ENCODE measurements at places on chromosomes 1 and 21.

DNA sequence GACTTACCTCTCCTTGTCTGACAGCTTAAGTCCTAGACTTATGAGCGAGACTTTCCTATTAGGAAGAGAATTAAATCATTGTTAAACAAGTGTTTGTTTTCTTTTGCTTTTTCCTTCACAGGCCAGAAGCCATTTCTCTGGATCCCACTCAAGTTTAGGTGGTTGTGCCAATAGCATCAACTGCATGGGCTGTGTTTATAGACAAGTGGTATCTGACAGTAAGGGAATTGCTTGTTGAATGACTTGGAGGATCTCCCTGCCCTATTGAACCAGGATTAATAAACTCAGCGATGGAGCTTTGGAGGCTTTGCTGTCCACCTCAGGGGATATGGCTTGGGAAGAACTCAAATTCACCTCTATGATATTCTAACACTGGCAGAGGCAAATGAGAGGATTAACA is 43.7 kb downstream of the UTP25 start:
- DNase-seq = no peak

DNA sequence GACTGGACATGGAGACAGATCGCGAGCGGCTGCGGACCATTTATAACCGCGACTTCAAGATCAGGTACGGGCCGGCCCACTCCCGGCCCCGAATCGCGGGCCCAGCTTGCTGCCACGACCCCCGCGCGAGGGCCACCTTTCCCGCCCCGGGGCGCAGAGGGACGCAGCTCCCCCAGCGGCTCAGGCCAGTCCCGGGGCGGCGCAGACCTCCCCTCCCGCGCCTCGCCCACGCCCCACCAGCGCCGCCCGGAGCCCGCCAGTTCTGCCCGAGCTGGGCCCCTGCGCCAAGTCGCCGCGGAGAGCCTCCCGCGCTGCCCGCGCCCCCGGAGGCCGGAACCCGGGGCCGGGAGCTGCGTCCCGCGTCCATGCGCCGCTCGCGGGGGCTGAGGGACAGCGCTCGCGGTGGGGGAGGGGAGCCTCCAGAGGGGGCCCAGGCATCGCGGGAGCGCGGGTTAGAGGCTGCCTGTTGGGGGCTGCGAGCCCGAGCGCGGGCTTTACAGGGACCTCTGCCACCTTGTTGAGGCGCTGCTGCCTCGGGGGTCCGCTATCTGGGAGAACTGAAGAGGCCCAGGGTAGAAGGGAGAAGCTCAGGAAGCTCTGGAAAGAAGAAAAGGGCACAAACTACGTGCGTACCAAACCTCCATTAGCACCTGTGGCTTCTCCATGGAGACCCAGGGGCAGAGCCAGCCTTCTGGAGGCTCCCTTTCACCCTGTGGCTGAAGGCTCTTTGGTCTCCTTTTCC is 698 bp downstream of the MOV10 start:
- DNase-seq = no peak

DNA sequence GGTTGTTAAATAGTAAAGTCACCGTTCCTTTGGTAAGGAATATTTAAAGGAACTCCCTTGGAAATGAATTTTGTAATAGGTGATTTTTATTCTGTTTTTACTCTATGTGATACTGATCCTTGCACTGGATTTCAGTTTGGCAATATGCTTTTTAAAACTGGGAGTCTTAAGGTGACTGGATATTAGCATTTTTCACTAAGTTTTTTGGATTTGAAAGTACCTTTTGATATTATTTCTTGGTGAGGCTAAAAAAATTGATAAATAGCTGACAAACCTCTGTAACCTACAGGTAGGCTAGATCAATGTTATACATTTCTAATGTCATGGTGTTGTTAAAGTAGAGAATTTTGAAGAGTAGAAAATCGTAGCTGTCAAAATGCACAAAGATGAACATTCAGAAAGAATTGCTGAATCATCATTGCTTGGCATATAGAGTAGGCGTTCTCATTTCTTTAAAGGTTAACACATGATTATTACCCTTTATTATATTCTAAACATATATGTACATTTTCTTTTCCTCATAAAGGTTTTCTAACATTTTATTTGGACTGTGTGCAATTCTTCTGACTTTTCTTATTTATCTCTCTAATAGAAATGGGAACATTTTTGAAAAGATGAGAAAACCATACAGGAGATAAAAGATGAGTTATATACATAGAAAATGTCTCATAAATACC is 1.5 kb upstream of the DNAJB4 start:
- DNase-seq = no peak

- DNase-seq = no peak
Observed at GRCh38 chr1:94922761-94923331, 4.1 kb downstream of the CNN3 start.

DNA sequence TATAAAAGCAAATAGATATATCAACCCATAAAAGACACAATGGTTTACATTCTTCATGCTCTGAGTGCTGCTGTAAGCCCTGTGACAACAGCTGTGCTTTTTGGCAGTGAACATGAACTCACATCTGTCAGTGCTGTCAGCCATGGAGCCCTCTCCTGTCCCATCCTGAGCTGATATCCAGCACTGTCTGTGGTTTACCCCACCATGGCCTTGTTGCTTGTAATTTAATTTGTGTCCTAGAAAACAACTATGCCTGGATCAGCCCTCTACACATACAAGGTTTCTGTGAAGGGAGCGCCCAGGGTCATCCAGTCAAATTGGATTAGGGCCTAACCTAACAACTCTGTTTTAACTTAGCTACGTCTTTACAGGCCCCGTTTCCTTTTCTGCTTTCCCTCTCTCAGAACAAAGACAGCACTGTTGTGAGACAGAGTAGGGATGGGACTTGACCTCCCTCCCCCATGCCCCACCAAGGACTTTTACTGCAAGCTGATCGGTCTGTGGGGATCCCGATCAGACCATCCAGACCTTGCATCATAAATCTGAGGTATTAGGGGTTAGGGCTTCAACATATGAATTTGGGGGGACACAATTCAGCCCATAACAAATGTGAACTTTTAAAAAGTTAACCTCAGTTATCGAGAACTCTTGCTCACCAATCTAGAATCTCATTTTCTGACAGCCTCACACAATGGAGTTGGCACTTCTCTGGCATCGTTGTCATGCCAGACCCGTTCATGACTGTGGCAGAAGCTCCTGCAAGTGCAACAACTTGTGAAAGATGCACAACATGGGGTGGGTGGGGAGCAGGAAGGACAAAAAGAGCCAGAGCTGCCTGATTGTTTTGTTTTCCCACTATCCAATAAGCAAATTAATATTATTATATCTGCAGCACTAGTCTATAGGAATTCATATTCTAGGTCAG is 16.4 kb upstream of the SLC44A3 start:
- DNase-seq = no peak

GRCh38 chr1:206583707-206584648 is 28.3 kb downstream of the EIF2D start:
- DNase-seq = no peak

GRCh38 chr1:94084547-94084946 is 36.4 kb downstream of the ABCA4 start:
- DNase-seq = no peak

- no peak for DNase-seq
Observed at GRCh38 chr21:33794596-33794995, 121.0 kb downstream of the ATP5PO start.

- no peak for DNase-seq
Observed at GRCh38 chr1:20528221-20528620, 20.3 kb upstream of the MUL1 start.

- DNase-seq = no peak
Observed at GRCh38 chr21:16124378-16125138, 394.8 kb downstream of the USP25 start.

GRCh38 chr1:213418268-213419071 is 367.4 kb downstream of the RPS6KC1 start:
- DNase-seq = no peak

Measured in NCI-H2081 treated with DMSO at 0.1 percent for 48 hours (cell line).